ENCODE measurements at places on chromosomes 3 and 15.

GRCh38 chr15:95327661-95328060 lies 1002.8 kb upstream of the NR2F2 start:
- DNase-seq: no peak

DNA sequence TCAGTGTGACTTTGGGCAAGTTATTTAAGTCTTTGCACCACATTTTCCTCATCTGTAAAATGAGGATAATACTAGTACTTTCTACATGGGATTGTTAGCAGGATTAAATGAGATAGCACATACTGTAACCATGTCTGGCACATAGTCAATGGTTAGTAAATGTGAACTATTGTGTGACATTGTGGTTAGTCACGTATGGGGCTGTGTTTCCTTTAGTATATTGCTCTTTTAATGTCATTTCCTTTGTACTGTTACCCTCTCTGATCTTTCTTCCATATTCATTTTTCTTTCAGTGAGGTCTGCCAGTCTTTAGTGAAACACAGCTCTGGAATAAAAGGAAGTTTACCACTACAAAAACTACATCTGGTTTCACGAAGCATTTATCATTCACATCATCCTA lies 21.4 kb downstream of the OPA1 start:
- DNase-seq: no peak

DNA sequence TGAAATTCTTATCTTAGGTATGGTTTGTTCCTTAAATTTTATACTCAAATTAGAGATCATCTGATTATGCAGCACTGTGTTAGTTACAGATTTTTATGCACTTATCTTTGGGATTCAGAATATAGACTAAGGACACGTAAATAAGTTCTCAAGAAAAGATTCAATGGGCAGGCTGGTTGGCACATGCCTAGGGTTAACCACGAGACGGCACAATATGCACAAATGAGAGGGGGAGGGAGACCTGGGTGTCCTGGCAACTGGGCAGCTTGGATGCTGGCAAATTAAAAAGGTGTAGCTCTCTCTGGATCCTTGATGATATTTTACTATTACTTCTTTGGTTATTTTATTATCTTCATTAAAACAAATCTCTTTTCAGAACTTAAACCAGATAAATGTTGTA lies 672 bp downstream of the AADAC start:
- DNase-seq: no peak

GRCh38 chr3:100697723-100698285 lies 11.5 kb upstream of the TFG start:
- DNase-seq: no peak
